ENCODE measurements at places on chromosomes 7 and 10.

- DNase-seq: no peak
These were observed 278.3 kb downstream of the ARL4A start for GRCh38 chr7:12965767-12966166.

- no peak for DNase-seq
These were observed 84.4 kb downstream of the DNAJC1 start for GRCh38 chr10:21919117-21919516.

- DNase-seq: peak; percentile 35
These were observed 92.6 kb downstream of the POLL start for GRCh38 chr10:101495324-101495925.

GRCh38 chr7:84362360-84362759, 167.8 kb upstream of the SEMA3A start:
- DNase-seq: no peak

- DNase-seq: peak; percentile 42
These were observed 507 bp downstream of the STN1 start for GRCh38 chr10:103917302-103918052.

GRCh38 chr10:78304091-78305045, 270.7 kb downstream of the RPS24 start:
- no peak for DNase-seq

GRCh38 chr10:132321726-132322125, 10.3 kb upstream of the LRRC27 start:
- no peak for DNase-seq

- DNase-seq: no peak
These were observed 57.5 kb downstream of the EXOC4 start for GRCh38 chr7:133310232-133310862.

DNA sequence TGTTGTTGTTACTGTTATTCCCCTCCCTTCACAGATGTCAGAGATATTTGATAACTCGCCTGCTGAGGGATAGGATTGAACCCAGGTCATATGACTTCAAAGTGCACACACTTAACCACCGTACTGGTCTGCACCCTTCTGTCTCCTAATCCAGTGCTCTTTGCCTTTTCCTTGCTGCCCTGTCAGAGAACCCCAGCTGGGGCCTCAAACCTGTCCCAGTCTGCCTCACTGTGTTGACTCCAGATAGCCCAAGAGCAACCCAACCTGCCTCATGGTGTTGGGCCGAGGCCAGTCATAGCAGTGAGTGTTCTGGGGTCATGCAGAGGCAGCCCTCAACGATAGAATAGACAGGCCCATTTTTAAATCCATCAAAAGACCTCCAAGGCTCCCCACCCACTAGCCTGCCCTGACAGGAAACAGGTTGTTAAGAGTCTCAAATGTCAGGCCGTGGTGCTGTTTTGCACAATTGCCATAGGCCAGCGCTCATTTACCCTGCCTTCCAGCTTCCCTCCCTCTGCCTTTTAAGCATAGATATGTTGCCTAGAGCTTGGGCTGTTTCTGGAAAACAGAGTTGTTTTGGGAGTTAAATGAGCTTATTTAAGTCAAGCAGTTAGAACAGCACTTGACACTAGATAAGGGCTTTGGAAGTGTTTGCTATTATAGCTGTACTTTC, 37.0 kb upstream of the PDCD4 start:
- DNase-seq: no peak

GRCh38 chr7:129665013-129665401, 53.5 kb downstream of the NRF1 start:
- DNase-seq: no peak

DNA sequence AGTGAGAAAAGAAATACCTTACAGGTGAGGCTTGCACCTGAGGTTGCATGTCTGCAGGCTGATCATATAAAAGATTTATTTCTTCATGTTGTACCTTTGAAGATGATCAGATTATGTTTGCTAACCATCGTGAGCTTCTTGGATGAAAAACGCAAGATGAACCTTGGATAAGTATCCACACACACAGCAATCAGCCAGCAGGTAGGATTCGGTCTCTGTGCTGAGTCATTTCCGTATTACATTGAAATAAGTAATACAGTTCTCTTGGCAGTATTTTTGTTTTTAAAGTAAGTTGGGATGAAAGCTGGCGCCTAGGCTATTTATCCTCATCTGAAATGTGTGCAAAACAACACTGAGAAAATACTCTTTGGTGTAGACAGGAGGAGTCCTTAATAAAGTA, 109.0 kb upstream of the PRKCQ start:
- no peak for DNase-seq

DNA sequence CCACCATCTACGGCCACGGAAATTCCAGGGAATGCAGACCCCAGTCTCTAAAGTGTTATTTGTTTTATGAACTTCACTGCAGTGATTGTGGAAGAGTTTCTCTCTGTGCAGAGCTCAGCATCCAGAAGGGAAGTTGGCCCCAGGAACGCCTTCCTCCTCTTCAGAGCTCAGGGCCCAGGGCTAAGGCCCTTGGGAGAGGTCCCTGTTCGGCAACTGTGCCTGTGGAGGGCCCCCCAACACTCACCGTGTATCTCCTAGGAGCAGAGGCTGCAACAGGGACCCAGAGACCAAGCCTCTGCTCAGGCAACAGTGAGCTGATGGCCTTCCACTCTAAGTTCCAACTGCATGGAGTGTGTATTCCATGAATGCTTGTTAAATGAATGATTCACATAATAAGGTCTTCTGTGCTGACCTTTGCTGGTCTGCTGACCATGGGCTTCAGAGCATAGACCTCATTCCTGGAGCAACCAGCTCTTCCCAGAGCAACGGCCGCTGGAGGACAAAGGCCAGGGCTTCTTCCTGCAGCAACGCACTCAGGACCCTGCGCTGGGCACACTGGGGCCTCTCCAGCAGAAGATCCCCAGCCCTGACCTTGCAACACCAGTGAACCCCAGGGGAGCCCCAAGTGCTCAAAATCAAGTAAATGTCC, 7.7 kb downstream of the DIP2C start:
- no peak for DNase-seq
